ENCODE measurements at places on chromosomes 3 and 15.

DNA sequence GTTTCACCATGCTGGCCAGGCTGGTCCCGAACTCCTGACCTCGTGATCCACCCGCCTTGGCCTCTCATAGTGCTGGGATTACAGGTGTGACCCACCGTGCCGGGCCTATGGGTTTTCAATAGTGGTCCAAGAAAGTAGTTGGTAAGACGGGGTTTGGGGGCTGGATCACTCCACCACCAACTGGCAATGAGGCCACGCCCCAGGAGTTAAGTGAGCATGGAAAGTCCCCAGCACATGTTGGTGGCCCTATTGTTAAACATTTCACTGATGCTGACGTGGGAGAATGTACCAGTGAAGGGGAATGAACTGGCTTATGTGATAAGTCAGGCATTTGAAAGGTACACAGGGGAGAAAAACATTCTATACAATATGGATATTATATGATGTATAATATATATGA is 80.4 kb downstream of the CHRD start:
- no peak for DNase-seq

DNA sequence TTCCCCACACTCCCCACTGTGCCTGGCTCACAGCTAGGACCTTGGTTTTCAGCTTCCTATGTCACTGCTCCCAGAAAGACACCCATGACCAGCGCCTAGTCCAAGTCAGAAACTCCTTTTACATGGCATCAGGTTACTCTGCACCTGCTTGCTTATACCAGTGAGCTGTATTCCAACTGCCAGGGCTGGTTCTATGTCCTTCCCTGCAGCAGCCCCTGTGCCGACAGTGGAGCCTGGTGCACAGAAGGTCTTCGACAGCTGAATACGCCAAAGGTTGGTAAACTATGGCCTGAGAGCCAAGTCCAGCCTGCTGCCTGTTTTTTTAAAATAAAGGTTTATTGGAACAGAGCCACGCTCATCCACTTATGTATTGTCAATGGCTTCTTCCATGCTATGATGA is 102.5 kb downstream of the IQSEC1 start:
- DNase-seq, result no peak

- peak; percentile 65 for DNase-seq
These were observed 179.9 kb upstream of the C2CD4B start for GRCh38 chr15:62344806-62345539.

- no peak for DNase-seq
These were observed 7.0 kb upstream of the RAB43 start for GRCh38 chr3:129128357-129129155.

DNA sequence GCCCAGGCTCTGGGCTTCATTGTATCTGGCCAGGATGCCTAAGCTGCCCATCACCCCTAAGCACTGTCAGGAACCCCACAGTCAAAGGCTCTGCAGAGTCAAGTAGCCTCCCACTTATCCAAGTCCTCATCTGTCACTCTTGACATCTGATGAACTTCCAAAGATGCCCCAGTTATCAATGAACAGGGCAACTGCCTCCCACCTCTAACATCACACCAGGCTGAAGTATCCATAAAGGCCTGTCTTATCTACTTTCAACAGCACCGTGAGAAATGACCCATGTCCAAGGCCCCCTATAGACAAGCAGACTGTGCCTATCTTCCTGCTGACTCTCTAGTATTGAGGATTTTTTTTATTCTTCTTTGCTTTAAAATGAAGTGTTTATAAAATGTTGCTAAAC is 56.4 kb downstream of the TRIM69 start:
- DNase-seq, result no peak

- DNase-seq, result no peak
These were observed 44.8 kb downstream of the ST8SIA2 start for GRCh38 chr15:92438471-92438870.

DNA sequence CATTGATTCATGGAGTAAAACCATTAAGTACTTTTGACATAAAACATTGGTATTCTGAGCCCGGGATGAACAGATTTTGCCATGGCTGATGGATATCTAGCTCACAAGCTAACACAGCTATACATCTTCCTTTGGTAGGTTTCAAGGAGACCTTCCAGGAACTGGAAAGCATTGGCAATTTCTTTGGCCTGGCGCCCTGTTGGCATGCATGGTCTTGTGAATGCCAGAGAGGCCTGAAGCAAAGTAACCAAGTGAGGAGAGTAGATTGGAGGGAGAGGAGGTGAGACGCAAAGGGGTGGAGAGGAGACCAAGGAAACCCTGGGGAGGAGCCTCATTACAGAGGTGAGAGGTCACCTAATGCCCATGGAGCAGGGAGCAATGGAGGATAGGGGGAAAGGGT is 67.2 kb downstream of the SQOR start:
- no peak for DNase-seq
